ENCODE measurements at places on chromosomes 16 and 17.
A peak's percentile ranks its signal among the peaks of the same experiment; 100 is the strongest.

DNA sequence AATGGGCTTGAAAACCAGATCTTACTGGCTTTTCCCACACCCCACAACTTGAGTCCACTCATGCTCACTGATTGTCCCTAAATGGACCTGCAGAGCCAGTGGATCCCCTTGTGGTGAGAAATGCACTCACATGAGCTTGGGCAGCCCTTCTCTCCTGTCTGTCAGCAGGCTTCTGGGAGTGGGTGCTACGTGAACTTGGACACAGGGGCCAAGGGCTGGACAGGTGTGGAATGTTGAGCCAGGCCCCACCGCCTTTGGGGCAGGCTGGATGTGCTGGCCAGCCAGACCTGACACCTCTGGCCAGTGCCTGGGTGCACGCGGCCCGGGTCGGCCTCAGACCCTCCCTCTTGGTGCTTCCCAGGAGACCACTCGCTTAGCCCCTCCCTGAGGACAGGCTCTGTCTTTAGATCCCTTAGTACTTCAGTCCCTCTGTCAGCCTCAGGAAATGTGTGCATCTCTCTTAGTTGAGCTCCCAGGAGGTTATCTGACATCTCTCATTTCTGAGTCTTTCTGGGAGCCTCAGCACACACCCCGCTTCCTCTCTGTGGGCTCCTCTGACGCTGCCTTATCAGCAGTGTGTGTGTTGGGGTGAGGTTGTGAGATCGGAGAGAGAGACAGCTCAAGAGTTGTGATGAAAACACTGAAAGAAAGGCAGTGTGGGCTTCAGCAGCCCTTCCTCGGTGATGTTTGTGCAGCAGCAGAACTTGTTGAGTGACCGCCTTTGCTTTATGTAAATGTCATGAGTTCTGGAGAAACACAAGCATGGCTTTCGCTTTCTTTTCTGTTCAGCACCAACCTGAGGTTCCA, 117.0 kb downstream of the RAB11FIP4 start:
- DNase-seq = no peak

DNA sequence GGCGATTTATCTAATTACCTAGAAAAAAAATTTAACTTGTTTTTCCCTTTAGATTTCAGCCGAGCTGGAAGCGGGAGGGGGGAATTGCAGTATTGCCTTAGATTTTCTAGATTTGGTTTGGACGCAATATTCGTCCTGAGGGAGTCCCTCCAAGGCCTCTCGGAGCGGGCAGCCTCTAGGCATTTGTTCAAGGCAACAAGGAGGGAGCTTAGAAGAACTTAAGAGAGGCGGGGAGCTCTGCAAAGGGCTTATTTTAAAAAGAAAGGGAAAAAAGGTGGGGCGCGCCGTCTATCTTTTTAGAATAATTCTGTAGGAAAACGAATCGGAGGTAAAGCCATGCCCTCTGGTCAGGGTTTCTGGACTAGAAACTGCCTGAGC, 407 bp upstream of the TMEM94 start:
- DNase-seq = no peak

- no peak for DNase-seq
Measured at GRCh38 chr17:69722518-69722917, 308.0 kb downstream of the MAP2K6 start.

- DNase-seq = no peak
Measured at GRCh38 chr16:31089199-31089598, 456 bp upstream of the PRSS53 start.

DNA sequence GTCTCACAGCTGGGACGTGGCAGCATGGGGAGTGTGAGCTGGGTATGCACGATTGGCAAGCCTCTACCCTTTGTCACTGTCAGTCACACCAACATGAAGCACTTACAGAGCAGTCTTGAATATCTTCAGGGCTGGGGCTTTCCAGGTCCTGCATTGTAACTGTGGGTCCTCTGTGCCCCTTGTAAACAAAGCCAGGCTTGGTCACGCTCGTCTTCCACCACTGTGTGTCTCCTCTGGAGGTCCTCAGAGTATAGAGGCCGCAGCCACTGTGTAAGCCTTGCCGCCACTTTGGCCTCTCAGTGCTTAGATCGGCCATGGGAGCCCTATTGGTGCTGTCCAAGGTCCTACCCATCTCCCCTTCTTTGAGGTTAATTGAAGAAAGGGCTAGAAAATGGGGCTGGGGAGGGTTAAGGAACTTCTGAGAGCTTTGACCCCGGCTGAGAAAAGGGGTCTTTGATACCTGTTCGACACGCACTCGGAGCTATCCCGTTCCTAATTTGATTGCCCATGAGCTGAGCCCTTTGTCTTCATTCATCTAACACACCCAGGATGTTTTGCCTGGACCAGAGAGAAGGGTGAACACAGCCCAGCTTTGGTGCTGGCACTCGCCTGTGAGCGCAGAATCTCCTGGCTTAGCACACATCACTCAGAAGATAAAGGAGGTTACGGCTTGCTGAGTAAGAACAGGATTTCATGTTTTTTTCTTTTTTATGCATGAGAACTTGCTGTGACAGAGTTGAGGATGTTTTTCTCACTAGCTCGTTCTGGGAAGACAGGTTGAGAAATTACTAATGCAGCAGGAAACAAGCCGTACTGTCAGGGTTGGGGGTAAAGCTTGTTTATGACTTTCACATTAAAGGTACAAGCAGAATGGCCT, 267.9 kb downstream of the CPPED1 start:
- DNase-seq = no peak

DNA sequence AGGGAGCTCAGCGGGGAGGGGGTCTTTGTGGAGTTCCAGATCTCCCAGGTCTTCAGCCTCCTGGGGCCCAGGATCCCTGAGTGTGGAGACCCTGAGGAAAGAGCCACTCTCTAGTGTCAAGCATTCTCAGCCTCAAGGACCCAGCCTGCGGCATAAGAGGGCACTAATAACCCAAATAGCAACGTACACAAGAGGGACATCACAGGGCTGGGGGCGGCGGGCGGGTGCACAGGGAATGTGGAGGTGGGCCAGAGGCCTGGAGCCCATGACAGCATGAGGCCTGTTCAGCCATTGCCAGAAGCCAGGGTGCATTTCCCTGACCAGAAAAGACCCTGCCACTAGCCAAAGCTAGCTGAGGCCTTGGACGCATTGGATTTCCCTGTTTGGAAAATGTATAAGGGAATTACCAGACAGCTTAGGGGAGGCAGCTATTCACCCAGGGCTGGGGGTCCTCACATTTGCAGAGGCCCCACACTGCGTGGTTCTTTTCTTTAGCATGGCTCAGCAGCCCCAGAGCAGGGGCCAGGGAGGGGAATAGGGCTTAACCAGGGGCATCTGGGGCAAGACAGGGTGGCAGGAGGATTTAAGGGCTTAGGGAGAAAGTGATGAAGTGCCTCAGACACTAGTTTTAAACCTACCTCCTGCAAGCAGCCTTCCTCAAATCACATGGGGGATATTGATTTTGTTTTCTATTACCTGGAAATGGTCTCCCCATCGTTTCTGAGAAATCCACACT, 13.5 kb upstream of the ALOX15B start:
- DNase-seq = no peak

DNA sequence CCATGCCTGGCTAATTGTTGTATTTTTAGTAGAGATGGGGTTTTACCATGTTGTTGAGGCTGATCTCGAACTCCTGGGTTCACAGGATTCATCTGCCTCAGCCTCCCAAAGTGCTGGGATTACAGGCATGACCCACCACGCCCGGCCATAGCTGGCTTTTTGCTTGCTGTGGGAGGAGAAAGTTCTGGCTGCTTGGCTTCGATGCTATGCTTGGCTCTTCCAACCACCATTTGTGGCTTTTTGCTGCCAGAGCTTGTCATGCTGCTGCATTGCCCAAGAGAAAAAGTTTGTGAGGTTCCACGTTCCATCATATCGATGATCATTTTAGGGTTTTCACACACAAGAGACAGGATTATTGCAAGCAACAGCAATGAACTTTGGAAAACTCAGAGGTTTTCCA, 16.2 kb downstream of the BMERB1 start:
- DNase-seq = no peak

DNA sequence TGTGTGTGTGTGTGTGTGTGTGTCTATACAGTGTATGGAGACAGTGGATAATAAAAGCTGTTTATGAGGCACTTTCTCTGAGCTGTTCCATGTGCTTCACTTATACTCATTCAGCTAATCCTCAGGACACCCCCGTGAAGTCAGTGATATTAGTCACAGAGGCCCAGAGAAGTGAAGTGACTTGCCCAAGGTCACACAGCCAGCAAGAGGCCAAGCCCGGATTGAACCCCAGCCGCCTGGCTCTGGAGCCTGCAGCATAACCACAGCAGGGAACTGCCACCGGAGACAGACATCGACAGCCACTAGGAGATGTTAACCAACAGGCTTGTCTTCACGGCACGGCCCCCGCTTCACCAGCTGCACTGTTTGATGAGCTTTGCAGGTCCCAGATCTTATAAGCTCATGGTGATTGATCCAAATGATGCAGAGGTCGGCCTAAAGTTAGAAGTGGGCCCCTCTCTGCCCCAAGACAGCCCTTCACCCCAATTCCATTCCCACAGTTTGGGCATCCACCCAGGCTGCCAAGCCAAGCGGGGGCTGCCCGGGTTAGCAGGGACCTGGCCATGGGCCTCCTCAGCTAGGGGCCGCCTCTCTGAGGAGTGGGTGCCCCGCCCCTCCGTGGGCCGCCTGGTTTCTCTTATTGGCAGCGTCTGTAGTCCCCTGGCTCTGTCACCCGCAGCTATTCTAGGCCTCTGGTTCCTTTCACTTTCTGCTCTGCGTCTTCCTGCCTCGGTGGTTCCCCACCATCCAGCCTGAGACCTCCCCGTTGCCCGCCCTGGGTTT, 30.9 kb downstream of the SOCS1 start:
- DNase-seq = no peak

- no peak for DNase-seq
Measured at GRCh38 chr17:68461122-68461539, 3.8 kb upstream of the WIPI1 start.

- no peak for DNase-seq
Measured at GRCh38 chr17:74839990-74840852, 19.5 kb downstream of the GRIN2C start.

- DNase-seq = no peak
Measured at GRCh38 chr17:11986942-11987329, 10.3 kb downstream of the ZNF18 start.

GRCh38 chr16:27572711-27573110, 22.8 kb downstream of the KATNIP start:
- no peak for DNase-seq

GRCh38 chr17:56326001-56326359, 172.7 kb downstream of the ANKFN1 start:
- DNase-seq = no peak

DNA sequence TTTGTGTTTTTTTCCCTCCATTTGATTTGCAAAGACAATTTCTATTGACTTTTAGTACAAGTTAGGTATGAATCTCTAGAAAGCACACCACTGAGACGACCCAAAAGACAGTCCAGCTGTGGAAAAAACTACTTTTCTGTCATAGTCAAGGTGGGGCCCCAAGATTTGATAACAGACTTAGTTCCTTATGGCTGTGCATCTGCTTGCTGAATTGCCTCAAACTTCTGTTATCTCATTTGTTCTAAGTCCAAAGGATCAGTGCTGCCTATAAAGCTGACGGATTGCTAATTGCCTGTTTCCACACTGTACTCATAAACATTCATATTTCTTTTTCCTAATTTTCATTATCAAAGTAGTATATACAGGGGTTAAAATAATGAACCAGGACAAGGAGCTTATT, 180.8 kb downstream of the SPECC1 start:
- DNase-seq = no peak

- DNase-seq = peak; percentile 44
Measured at GRCh38 chr17:7235693-7236665, 1.7 kb upstream of the DVL2 start.

DNA sequence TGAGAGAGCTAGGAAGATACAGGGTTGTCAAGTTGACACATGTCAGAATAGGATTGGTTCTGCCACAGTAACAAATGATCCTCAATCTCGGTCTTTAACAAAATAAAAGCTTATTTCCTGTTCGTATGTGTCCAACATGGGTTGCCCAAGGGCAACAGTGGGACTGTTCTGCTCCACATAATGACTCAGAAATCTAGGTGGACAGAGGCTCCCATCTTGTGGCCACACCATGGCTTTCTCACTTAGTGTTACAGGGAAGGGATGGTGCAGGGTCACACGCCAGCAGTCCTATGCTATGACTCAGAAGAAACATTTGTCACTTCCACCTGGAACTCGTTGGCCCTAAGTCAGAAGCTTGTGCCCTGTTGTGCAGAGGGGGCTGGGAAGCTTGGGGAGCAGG, 364.9 kb downstream of the SNX29 start:
- DNase-seq = no peak

DNA sequence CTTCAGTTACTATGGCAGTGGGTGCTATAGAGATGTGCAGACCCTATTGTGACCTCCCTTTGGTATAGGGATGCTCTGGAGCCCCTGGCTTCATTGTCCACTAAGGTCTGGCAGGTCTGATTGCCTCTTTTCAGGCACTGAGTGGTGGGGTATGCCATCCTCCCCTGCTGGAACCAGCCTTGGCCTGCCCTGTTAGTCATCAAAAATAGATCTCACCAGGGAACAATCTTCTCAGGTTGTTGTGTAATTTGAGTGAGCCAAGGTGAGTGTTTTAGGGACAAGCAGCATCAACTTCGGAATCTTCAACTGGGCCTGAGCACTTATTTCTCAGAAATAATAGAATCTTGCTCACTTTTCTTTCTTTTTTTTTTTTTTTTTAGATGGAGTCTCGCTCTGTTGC, 19.6 kb downstream of the HMOX2 start:
- no peak for DNase-seq

DNA sequence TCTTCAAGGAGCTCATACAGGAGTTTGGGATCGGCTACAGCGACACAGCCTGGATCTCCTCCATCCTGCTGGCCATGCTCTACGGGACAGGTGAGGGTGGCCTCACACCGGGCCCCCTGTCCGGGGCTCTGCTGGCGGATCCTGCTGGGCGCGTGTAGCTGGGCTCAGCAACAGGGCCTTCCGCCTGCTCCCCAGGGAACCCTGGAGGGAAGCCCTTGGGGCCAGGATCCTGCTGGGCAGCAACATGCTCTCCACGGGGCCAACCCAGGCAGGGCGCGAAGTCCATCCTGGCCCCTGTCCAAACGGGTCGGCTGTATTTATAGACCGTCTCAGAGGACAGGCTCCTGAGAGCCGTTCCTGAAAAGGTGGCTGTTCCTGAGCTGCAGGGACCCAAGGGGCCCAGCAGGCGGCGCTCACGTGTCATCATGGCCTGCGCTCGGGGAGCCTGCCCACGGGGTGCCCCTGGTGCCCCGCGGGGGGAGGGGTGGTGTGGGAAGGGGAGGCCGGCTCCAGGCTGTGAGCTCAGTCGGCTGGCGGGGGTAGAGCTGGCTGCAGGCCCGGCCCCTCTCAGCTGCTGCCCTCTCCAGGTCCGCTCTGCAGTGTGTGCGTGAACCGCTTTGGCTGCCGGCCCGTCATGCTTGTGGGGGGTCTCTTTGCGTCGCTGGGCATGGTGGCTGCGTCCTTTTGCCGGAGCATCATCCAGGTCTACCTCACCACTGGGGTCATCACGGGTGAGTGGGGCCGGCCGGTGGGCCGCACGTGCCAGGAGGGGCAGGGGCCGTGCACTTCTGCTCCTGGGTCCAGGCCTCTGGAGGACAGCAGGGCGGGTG, 7.5 kb downstream of the SLC16A3 start:
- peak; percentile 81 for DNase-seq
